ENCODE measurements at places on chromosomes 12 and 14. TPM values are rescaled to one million over a fixed set of nuclear protein-coding genes. Genes with fewer than 3 reads are reported as not detected.
A peak's percentile ranks its signal among the peaks of the same experiment; 100 is the strongest.

GRCh38 chr14:69540654-69541335, 33.9 kb downstream of the CCDC177 start:
- H3K4me3 ChIP-seq = no peak overlapping the region
- no peak overlapping the region for H3K27ac ChIP-seq
- DNase-seq = no peak

- H3K4me3 ChIP-seq = peak overlapping the region; percentile 92
- peaks cover 65% of the 10 kb centered on the region for H3K36me3 ChIP-seq
- H3K27ac ChIP-seq = peak overlapping the region; percentile 99
- no peaks in the 10 kb centered on the region for H3K27me3 ChIP-seq
- DNase-seq = peak; percentile 98
These were observed 6.7 kb downstream of the HDAC7 start for GRCh38 chr12:47812797-47813510.

DNA sequence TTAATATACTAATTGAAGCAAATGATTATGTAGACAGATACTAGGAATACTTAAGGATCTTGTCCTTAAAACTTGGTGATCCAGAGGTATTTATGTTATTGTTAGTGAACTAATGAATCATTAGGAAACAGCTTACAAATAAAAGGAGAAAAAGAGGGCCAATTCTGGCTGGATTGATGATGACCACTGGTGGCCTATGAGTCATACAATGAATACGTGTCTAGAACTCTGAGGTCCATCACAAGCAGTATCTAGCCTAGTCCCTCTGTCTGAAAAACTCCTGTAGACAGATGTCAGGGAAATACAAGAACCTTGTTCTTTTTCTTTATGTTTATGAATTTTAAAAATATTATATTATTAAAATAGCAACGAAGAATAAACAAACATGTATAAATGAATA, 51.7 kb upstream of the RTL1 start:
- DNase-seq = no peak
- H3K27me3 ChIP-seq = peaks cover 13% of the 10 kb centered on the region
- H3K4me3 ChIP-seq = no peak overlapping the region
- H3K4me1 ChIP-seq = no peaks in the 10 kb centered on the region

DNA sequence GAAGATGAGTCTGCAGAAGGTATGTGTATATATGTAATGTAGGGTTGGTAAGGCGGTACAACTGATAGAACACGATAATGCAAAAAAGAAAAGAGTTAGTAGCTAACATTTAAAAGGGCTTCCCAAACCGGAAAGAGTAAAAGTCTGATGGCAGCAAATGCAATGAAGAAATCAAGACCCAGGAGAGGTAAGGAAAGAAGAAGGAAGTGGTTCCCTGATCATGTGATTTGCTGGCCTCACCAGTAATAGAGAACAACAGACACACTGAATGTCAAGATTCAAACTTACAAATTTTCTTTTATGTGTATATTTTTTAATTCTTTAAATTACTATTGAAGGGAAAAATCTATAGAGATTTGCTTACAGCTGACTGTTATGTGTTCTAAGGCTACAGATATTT, 18.4 kb downstream of the ZFC3H1 start:
- peaks cover 45% of the 10 kb centered on the region for H3K36me3 ChIP-seq
- no peak for DNase-seq
- H3K4me3 ChIP-seq = no peak overlapping the region
- no peaks in the 10 kb centered on the region for H3K27me3 ChIP-seq
- H3K27ac ChIP-seq = no peak overlapping the region

The CCNB1IP1 gene
- total RNA-seq = 70.2 TPM

DNA sequence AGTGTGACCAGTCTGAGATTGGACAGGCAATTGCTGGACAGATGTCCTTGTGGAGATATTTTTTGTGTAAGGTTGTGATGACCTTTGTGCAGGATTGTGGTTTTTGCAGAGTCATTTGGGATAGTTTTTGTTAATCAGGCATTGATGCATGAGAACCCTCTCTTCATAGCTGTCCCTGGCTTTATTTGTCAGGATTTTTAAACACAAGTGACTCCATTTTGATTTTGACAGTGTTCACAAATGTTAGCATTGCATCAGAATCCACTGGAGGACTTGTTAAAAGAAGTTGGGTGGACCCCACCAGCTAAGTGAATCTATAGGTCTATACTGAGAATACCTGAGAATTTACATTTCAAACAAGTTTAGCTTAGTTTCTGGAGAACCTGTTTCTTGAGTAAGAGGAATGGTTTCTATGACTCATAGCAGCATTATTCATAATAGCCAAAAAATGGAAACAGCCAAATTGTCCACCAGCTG, 11.8 kb downstream of the FNTB start:
- H3K27ac ChIP-seq = peak overlapping the region; percentile 38
- H3K4me3 ChIP-seq = no peak overlapping the region
- H3K36me3 ChIP-seq = peaks cover 3% of the 10 kb centered on the region
- DNase-seq = no peak
- H3K4me1 ChIP-seq = peaks cover 53% of the 10 kb centered on the region

DNA sequence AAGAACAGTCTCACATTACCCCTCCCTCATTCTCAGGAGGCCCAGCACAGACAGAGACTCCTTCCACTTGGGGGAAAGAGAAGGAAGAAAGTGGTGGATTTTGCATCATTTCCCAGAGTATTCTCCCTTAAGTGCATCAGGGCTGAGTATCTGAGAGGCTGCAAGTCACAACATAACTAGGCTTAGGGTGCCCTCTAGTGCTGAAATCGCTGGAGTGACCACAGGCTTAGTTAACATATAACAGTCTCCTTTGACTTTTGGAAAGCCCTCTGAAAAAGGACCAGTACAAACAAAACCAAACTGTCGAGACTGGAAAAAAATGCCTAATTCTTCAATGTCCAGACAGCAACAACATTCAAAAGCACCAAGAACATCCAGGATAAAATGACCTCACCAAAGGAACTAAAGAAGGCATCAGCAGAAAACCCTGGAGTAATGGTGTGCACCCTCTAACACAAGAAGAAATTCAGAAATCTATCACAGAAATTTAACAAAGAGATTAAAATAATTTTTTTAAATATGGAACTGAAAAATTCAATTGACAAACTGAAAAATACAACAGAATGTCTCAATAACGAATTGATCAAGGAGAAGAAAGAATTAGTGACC, 412.3 kb downstream of the RPS29 start:
- no peaks in the 10 kb centered on the region for H3K27me3 ChIP-seq
- H3K4me1 ChIP-seq = no peaks in the 10 kb centered on the region
- no peak overlapping the region for H3K27ac ChIP-seq

DNA sequence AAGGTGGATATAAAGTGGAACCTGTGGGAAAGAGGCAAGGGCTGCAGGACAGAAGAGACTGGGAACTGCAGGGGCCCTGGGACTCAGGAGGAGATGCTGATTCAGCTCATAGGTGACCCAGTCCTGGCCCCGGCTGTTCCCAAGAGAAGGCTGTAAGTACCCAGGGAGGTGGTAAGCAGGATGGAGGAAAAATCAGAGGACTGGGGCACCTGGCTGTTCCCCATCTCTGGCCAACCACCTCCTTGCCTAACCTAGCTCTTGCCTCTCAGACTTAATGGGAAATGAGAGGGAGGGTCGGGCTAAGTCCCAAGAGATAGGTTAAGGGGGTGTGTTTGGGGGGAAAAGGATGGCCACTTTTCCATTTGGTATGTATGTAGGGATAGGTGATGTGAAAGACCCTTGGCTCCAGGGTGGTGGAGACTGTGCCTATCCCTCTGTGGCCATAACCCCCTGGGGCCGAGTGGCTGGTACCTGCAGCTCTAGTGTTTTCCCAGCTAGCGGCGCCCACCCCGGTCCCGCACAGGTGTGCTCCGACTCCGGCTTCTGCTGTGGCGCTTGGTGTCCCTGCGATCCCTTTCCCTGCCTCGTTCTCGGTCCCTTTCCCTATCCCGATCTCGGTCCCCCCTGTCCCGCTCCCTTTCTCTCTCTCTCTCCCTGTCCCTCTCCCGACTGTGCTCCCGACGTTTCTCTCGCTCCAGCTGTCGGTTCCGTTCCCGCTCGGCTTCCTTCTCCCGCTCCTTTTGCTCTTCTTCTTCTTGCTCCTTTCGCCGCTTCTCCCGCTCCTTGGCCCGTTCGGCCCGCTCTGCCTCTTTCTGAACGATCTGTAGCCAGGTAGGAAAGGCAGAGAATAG, 1.6 kb upstream of the CDH24 start:
- no peak overlapping the region for H3K27ac ChIP-seq
- H3K4me3 ChIP-seq = no peak overlapping the region
- peaks cover 2% of the 10 kb centered on the region for H3K27me3 ChIP-seq
- peaks cover 33% of the 10 kb centered on the region for H3K36me3 ChIP-seq

DNA sequence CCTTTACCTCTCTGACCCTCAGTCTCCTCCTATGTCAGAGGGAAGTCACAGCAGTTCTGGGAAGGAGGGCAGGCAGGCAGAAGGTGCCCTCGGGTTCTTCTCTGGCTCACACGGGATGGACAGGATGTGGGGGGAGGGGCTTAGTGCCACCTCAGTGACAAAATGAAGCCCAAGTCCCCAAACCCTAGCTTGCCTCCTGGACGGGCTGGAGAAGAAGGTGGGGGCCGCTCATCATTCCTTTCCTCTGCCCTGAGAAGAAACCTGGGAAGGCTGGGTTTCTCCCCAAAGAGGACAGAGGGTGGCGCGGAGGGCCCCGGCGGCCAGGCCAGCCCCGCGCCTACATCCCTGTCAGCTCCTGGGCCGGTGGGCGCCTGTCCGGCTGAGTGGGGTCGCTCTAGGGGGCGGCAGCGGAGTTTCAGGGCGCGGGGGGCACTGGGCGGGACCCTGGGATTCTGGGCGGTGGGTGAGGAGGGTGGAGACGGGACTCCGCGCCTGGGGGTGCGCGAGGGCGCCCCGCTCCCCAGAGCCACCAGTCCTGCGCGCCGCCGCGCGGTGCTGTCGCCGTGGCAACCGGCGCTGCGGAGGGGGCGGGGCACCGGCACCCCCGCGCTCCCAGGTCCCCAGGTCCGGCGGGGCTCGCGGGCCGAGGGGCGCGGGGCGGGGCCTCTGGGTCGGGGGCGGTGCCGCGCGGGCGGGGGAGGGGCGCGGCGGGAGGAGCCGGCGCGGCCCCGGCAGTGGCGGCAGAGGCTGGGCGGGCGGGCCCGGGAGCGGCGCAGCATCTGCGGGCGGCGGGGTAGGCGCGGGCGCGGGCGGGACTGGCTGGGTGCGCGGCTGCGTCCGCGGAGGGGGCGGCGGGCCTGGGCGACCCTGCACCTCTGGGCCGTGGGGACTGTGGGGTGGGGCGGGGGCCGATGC, at the start of gene TMEM121:
TMEM121 (plus strand) TSS at position 723 of the 915 bp plus-strand sequence. CDS start 2,252 bp downstream, outside the sequence.
- peaks cover 20% of the 10 kb centered on the region for H3K4me1 ChIP-seq
- H3K36me3 ChIP-seq = no peaks in the 10 kb centered on the region
- H3K4me3 ChIP-seq = peak within 1 kb of the TSS; percentile 75

- peaks cover 17% of the 10 kb centered on the region for H3K4me1 ChIP-seq
- H3K27me3 ChIP-seq = peaks cover 11% of the 10 kb centered on the region
- H3K4me3 ChIP-seq = peak overlapping the region; percentile 66
- no peak for DNase-seq
- H3K27ac ChIP-seq = no peak overlapping the region
These were observed 352 bp downstream of the PLXNC1 start for GRCh38 chr12:94148739-94149118.

DNA sequence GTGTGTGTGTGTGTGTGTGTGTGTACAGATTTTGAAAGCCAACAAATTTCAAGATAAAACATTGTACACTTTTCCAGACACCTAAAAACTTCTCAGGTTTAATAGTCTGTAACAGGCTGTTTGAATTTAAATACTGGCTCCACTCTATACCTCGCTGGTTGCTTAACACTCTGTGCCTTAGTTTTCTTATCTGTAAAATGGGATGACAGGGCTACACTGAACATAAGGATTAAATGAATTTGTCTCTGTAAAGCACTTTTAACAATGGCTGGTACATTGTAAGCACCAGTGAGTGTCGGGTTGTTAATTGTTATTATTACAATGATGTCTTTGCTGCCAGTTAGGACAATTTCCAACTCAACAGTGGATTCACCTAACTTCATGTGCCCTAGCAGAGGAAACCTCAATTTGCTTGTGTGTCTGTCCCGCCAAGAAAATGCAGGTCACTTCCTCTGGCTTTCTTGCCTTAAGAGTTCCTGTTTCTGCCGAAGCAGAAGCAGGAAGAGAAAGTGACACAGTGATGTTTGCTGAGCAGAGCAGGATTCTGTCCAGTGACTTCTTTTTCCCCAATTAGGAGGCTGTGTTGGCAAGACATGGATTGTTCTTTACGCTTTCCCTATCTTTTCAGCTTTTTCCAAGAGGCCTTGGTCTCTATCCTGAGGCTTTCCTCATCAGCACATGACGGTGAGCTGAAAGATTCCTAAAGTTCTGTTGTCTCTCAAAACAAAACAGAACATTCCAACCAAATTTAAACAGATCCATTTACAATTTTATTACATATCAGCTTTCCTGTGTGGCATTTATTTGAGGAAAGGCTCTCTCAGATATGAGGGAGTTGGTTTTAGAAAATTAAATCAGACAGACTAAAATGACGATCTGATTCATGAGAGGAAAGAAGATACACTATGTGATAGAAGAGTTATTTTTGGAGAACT, 154.1 kb upstream of the ATP2B1 start:
- H3K36me3 ChIP-seq = no peaks in the 10 kb centered on the region
- peak overlapping the region; percentile 95 for H3K27ac ChIP-seq
- DNase-seq = peak; percentile 57
- H3K4me3 ChIP-seq = peak overlapping the region; percentile 66

DNA sequence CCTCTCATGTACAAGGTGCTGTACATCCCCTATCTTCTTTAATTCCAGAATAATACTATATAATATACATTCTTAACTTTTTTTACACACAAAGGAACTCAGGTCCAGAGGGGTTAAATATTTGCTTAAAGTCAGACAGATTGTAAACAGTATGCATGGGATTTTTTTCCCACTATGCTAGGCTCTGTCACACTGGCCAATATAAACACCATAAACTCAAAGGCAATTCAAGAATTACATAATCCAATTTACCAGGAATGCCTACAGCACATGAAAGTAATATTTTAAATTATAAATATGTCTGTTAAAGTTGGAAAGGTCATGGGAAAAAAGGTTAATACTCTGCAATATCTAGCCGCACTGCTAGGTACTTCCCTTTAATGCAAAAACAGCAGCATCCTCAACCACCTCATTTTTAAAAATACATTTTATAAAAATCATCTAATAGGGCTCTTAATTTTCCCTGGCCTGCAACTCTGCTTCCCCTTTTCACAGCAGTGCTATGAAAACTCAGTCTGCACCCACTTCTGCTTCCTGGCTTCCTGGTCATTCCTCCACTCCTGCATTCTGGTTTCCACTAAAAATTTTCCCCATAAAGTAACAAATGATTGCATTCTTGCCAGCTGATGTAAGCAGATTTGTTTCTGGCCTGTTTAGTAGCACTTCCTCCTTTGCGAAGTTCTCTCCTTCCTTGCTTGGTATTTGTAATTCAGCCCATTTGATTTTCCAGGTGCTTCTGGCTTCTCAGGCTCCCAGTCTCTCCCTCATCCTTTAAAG, 128.1 kb downstream of the ITPR2 start:
- no peak overlapping the region for H3K4me3 ChIP-seq
- no peak for DNase-seq
- H3K36me3 ChIP-seq = peaks cover 12% of the 10 kb centered on the region
- H3K4me1 ChIP-seq = no peaks in the 10 kb centered on the region
- no peaks in the 10 kb centered on the region for H3K27me3 ChIP-seq

The C3AR1 gene
- 0.94 TPM for total RNA-seq
